ENCODE measurements at places on chromosomes 3 and 15. TPM values are rescaled to one million over a fixed set of nuclear protein-coding genes. Genes with fewer than 3 reads are reported as not detected.

The SLC38A3 gene
- total RNA-seq = not detected

DNA sequence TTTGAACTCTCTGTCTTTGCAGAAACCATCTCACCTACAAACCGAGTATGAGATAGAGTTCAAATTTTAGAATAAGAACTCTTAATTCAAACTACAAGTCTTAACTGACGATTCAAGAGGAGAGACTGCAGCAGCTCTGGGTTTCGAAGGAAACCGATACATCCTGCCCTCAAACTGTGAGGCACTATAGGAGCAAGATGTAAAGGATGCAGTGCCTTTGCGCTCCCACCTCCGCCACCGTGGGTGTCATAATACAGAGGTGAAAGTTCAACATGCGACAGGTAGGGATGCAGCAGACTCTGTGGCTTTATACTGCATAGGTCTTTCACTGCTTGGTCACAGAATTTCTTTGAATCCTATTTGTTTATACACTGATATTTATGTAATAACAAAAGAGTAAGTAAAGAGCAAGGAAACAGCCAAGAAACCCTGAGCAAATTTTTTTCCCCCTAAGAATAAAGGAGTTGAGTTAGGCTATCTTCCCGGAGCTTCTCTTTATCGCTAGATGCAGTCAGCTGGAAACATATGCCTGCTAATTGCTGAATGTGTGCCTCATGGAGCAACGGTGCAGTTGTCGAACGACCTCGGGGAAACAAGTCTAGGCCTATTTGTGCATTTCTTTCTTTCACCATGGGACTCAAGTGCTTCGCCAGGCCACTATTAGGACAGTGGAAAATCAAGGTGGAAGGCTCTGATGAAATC, 1097.6 kb upstream of the CFAP20DC start:
- no peaks in the 10 kb centered on the region for H3K36me3 ChIP-seq
- no peak overlapping the region for H3K4me3 ChIP-seq
- peaks cover 13% of the 10 kb centered on the region for H3K4me1 ChIP-seq
- peak; percentile 27 for DNase-seq

- H3K27ac ChIP-seq = no peak overlapping the region
- no peaks in the 10 kb centered on the region for H3K27me3 ChIP-seq
- no peak for DNase-seq
- H3K36me3 ChIP-seq = no peaks in the 10 kb centered on the region
Measured at GRCh38 chr3:110918963-110919362, 152.7 kb upstream of the NECTIN3 start.

The ILDR1 gene
- 0.17 TPM for total RNA-seq

DNA sequence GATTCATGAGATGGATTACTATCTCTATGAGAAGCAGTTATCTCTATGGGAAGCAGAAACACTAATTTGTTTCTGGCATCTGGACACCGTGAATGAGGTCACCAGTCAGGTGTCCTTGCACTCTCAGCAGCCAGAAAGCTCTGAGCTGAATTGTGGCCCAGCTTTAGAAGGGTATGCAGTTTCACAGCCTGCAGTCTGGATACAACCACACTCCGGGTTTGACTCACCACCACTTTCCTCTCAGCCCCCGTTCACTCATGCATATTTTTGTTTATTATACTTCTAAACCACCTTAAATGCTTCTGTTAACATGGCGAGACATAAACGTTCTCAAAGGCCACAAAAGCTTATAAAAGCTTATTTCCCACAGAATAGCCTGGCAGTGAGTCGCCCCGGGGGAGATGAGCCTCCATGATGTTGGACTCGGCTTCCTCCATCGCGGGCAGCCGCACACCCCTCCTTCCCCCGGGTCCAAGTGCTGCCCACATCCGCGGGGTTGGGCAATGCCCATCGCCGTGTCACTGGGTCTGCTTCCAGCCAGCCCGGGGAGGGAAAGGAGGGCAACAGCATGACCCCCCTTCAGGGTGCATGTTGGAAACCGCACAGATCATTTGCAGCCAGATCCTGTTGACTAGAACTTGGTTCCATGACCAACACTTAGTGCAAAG, 16.8 kb upstream of the SLC41A3 start:
- no peak overlapping the region for H3K27ac ChIP-seq
- H3K4me1 ChIP-seq = no peaks in the 10 kb centered on the region
- no peak for DNase-seq
- H3K4me3 ChIP-seq = no peak overlapping the region
- no peaks in the 10 kb centered on the region for H3K36me3 ChIP-seq

The PLA2G4E gene
- not detected for total RNA-seq

GRCh38 chr3:52293491-52294319, 6.1 kb downstream of the GLYCTK start:
- H3K4me1 ChIP-seq = peaks cover 23% of the 10 kb centered on the region
- no peak overlapping the region for H3K4me3 ChIP-seq
- H3K36me3 ChIP-seq = peaks cover 9% of the 10 kb centered on the region
- H3K27ac ChIP-seq = no peak overlapping the region
- DNase-seq = no peak

All from activated CD4-positive, alpha-beta T cell treated with anti-CD3 and anti-CD28 coated beads, Interleukin-2, amount 10 ng/mL, durations not matched to agents 7 days and 5 days (primary cell).